ENCODE measurements at places on chromosomes 5 and 9. TPM values are rescaled to one million over a fixed set of nuclear protein-coding genes. Genes with fewer than 3 reads are reported as not detected.

The NEURL1B gene
- total RNA-seq, result 0.29 TPM

GRCh38 chr5:114719268-114719667 lies 357.4 kb downstream of the KCNN2 start:
- DNase-seq, result no peak

DNA sequence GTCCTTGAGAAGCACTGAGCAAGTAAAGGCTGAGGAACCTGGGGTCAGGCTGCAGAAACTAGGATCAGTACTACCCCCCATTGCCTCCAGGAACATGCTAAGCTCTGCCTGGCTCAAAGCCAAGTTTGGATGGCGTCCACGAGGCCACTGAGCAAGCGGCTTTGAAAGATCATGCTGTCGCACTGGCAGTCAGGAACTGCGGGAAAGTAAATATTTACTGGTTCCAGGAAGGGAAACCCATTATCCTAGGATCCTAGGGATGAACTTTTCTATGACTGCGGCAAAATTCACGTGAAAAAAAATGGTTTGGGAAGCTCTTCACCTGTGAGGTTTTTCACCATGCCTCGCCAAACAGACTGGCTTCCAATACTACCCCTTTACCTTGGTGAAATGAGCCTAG lies 75.3 kb upstream of the PJA2 start:
- DNase-seq, result no peak

DNA sequence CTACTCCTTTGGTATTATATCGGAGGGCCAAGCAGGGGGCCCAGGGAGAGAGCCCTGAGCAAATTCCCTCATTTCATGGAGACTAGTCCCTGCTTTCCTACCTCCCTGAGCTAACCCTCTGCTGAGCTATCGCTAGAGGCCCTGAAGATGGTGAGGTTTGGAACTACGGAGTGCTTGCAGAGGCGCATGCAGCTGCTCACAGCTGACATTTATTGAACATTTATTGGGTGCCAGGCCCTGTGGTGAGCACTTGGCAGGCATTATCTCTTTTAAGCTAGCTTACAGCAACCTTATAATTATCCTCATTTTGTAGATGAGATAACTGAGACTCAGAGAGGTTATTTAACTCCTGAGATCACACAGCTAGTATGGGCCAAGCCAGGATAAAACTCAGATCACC lies 9.8 kb downstream of the FAT2 start:
- no peak for DNase-seq

- DNase-seq, result no peak
These were observed 296.3 kb upstream of the SMARCA2 start for GRCh38 chr9:1718836-1719235.

Measured in osteoblast (primary cell).